Sigmoid colon (tissue), 7 donors: ENCODE measurements at places on chromosomes 2 and 18. TPM values are rescaled to one million over a fixed set of nuclear protein-coding genes. Genes with fewer than 3 reads are reported as not detected.

DNA sequence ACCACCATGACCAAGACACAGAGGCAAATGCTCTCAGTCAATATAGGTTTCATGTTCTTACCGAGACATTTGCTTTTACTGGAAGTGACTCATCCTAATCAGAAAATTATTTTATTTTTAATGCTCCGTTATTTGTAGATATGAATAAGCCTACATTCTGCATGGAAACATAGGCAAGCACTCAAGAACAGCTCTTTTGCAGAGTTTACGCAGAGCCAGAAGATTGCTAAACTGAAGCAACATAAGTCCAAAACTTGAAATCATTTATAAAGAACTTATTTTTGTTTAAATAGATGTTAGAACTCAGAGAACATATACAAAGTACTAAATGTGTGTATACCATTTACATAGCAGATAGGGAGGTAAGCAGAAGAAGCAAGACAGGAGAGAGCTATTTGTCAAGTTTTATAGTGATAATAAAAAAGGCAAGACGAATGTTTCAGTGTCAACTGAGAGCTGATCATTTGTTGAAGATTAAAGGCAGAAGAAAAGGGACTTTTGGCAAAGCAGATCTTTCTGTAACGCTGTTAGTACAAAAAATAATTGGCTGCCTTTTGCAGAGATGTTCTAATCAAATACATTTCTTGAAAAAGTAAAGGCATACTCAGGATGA is 12.4 kb upstream of the PPP1R1C start:
- DNase-seq: no peak

DNA sequence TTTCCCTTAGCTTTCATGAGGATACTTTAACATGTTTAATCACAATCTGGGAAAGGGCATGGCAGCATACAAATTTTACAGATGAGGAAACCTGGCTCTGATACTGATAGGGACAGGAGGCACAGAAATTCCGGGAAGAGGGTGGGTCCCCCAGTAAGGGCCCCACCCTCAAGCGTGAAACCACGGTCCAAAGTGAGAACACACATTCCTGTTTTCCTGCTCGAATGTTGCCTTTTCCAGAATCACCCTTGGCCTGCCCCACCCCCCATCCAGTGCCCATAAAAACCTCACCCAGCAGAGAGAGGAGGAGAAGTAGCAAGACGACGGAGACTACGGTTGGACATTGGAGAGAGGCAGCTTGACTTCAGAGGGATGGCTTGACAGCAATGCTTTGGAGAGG is 98.2 kb downstream of the HIBCH start:
- DNase-seq: no peak

- no peak for DNase-seq
Observed at GRCh38 chr2:184369307-184369706, 229.0 kb upstream of the ZNF804A start.

The PXDN gene
- 58.1 TPM for total RNA-seq

GRCh38 chr2:95073856-95074662 is 47.5 kb downstream of the MRPS5 start:
- no peak for DNase-seq

The LINC00305 gene
- total RNA-seq: not detected

The RAX gene
- not detected for total RNA-seq

The PLGLB2 gene
- total RNA-seq: not detected

DNA sequence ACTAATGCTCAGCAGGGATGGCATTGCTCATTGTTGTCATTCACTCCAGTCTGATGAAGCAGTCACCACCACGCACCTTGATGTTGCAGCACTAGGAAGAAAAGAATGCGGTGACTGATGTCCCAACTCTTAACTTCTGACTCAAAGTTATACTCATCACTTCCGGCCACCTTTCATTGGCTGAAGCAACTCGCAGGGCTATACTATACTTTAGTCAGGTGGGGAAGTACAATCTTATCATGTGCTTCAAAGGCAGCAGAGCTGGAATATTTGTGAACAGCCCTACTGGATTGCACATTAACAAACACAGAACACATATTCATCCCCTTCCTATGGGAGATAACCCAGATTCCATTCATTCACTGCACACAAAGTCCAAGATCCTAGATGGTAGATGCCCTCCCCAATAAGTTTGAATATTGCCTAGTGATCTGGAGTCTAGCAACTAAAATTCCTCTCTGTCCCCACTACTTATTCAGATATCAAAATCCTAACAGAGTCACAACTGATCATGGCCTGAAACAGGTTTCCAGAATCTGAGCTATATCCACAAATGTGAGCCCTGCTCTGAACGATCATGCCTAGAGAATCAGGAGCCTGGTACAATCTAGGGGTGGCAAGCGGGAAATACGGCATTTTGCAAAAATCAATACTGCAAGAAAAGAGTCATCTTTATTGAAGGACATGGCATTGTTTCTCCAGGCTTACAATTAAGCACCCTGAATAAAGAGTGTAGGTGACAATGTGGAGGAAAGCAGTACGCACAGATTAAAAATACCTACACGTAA is 3.4 kb upstream of the SPATS2L start:
- no peak for DNase-seq

- no peak for DNase-seq
Observed at GRCh38 chr2:14134771-14135170, 497.7 kb upstream of the LRATD1 start.

The DCDC2C gene
- not detected for total RNA-seq

GRCh38 chr18:50924372-50924771 is 43.5 kb upstream of the ELAC1 start:
- DNase-seq: no peak

DNA sequence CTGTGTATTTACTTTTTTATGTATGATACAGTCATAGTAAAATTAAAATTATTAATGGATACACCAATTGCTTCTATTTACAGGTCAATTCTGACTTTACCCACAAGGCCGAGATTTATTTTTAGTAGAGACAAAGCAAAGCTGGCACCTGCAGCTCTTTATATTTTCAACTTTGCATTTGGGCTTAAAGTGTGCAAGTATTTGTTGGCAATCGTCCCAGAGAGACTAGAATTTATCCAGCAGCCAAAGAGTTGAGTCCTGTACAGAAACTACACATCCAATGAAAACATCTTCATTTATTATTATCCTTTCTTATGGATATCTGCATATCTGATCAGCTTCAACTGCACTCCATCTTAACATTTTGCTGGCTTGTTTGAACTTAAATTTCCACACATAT is 485.6 kb downstream of the SOX11 start:
- no peak for DNase-seq

- peak; percentile 76 for DNase-seq
Observed at GRCh38 chr2:177165061-177165583, 47.5 kb upstream of the HNRNPA3 start.

The VWC2L gene
- total RNA-seq: not detected

DNA sequence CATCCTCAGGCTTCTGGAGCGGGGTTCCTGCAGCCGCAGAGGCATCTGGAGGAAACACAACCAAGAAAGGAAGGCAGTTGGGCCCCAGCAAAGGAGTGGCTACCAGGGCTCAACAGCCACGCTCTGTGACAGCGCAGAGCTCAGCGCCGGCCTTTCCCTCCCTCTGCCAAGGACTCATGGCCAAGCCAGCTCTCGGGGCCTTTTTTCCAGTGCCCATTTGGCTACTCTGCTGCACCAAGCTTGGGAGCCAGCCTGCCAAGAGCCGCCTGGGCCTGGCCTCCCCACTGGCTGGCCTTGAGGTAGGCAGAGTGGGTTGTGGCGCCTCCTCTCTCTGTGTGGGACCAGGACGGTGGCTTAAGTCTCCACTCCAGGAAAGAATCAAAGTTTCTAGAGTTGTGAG is 7.2 kb upstream of the CCDC74A start:
- DNase-seq: peak; percentile 61

DNA sequence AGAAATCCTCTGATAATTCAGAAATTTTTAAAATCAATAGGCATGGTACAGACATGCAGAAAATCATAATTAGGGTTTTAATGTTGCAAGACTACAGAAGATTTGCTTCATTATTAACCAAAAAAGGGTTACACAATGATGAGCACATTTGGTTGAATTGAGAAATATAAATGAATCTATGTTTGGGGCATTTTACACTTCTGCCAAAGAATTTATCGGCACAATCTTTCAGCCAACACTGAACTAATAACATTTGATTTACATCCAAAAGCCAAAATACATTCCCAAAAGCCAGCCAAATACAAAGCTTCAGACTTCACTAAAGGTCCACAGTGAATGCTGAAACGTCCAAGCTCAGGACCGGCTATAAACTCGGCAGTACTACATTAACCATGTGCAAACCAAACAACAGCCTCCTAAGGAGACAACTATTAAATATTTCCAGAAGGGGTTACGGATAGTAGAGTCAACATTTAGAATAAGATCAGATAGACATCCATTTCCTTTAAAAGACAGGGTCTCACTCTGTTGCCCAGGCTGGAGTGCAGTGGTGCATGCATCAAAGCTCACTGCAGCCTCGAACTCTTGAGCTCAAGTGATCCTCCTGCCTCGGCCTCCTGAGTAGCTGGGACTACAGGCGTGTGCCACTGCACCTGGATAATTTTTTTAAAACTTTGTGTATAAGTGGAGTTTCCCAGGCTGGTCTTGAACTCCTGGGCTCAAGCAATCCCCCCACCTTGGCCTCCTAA is 29.4 kb downstream of the SPRED2 start:
- no peak for DNase-seq
